AG09319 (cell line): ENCODE measurements at places on chromosomes 2 and 18.
A peak's percentile ranks its signal among the peaks of the same experiment; 100 is the strongest.

GRCh38 chr18:72704202-72704601, 160.1 kb upstream of the CBLN2 start:
- DNase-seq: no peak

DNA sequence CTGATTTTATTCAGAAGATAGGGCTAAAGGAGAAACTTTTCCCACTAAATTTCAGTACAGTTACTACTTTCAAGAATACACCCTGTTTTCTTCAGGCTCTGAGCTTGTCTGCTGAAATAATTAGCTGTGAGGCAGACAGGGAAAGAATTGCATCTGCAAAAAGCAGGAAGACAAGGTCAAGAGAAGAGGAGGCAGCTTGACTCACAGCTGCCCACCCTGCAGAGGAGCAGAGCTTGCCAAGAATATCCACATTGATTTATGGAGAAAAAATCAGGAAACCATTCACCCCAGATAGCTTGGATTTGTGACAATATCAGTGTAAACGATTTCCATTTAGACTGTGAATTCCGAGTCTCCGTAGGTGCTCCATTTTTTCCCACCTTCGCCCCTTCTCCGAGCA, 49.0 kb downstream of the ACTR2 start:
- DNase-seq: no peak

- no peak for DNase-seq
These were observed 1.9 kb downstream of the PRSS56 start for GRCh38 chr2:232521959-232522622.

- no peak for DNase-seq
These were observed 117.4 kb downstream of the LRATD1 start for GRCh38 chr2:14749884-14750283.

DNA sequence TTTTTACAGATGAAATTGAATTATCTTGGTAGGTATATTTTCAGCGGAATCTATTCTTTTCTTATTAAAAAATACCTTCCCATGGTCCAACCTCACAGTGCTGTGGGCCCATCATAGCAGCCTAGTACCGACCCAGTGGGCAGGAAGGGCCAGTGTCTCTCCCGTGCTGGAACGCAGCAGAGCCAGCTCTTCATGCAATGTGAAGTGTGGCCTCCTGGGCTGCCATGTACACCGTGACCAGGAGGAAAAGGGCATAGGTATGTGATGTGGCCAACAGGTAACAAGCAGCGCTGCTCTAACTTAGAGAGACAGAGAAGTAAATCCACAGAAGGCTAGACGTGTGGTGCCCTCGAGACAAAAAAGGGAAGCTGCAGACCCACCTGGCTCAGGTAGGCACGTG, 221.1 kb upstream of the SALL3 start:
- DNase-seq: no peak

DNA sequence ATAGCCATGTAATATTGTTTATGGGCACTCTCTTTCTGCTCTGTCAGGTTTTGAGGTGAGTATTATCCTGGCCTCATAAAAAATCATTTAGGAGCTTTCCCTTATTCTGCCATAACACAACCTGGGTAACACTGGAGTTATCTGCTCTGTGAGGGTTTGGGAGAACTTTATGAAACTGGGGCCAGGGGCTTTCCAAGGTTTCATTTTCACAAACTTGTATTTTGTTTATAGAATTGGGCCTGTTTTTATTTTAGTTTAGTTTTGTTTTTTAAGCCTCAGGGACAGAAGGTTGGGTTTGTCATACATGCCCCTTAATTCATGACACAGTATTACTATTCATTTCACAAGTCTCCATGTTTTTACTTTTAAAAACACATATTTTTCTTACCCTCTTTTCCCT, 83.5 kb downstream of the IRS1 start:
- no peak for DNase-seq

- DNase-seq: no peak
These were observed 22.1 kb downstream of the ABHD3 start for GRCh38 chr18:21682371-21683051.

DNA sequence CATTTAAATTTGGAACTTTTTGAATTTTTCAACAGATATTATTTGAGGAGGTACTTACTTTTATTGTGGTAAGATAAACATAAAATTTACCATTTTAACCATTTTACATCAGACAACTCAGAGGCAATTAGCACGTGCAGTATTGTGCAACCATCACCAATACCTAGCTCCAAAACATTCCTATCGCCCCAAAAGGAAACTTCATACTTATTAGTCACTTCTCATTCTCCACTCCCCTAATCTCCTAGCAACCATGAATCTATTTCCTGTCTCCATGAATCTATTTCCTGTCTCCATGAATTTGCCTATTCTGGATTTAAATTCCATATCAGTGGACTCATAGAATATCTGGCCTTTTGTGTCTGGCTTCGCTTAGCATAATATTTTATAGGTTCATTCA, 69.9 kb upstream of the FAM136A start:
- DNase-seq: no peak

DNA sequence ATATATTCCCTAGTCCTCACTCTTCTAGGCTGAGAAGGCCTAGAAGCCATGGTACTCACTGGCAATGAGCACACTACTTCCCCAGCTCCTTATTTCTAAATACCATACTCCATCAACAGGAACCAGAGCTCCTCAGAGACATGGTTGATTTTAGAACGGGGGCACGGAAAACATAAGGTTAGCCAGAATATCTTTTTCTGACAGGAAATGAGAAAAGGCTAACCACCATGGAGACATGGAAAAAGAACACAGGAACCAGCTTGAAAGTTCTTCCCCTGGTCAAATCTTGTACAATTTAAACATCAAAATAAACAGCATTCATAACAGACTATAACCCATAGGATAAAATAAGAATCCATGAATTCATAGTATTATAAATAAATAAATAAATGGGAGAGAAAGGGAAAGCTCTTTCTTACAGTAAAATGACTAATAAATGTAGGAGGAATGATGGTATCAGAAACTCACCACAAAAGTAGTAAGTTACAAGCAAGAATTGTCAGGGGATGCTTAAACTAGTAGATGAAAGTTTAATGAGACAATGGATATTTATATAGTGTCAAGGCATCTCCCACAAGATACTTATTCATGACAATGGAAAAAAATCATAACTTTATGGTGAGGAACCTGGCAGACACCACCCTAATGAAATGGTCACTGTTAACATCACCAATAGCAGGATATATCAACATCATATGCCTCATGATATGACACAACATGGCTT, 20.6 kb upstream of the GCC2 start:
- DNase-seq: no peak

DNA sequence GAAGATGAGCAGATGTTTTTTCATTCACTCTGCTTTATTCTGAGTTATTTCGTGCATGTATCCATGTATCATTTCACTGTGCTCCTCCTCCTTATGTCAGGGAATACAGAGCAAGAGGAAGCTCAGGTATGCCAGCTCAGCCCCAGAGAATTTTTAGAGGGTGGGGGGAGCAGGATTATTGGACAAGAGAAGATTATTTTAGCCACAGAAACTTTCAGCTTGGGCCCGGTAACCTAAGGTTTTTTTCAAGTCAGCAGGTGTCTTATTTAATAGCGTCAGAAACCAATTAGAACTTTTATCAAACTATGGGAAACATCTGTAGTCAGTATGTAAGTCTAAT, 232.9 kb upstream of the SIX3 start:
- no peak for DNase-seq

GRCh38 chr2:182858671-182859070, 7.8 kb downstream of the FRZB start:
- no peak for DNase-seq

GRCh38 chr18:11865071-11865470, 13.9 kb downstream of the CHMP1B start:
- DNase-seq: no peak

DNA sequence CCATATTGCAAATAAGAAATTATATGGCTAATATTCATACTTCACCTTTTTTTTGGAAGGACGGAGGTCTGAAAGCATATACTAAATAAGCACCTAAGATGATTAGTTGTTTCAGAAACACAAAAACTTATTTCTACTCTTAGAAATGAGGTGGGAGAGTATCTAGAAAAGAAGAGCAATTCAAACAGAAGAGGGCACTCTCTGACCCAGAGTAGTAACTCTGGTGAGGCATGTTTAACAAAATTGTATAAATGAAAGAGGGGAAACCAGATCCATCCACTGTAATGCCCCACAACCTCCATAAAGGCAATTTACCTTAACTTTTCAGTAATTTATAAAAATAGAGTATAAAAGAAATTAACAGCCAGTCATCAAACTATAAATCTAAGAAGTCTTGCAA, 669.6 kb upstream of the VRK2 start:
- DNase-seq: no peak

DNA sequence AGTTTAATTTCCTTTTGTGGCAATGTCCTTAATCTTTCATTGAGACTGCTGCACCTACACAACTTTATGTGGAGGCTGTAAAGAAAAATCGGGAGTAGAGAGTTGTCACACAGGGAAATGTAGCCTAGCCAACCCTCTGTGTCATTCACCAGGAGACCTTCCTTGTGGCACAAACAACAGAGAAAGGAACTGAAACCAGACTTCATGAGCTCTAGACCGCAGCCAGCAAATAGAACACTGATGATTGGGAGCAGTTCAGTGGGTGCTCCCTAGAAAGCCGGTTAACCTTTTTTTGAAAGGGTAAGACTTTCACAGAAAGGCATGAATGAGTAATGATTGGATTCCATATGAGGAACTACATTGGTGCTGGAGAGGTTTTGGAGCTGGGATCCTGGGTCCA, 1752.4 kb upstream of the CELF4 start:
- no peak for DNase-seq

- no peak for DNase-seq
These were observed 32.9 kb downstream of the EPAS1 start for GRCh38 chr2:46329803-46330775.

DNA sequence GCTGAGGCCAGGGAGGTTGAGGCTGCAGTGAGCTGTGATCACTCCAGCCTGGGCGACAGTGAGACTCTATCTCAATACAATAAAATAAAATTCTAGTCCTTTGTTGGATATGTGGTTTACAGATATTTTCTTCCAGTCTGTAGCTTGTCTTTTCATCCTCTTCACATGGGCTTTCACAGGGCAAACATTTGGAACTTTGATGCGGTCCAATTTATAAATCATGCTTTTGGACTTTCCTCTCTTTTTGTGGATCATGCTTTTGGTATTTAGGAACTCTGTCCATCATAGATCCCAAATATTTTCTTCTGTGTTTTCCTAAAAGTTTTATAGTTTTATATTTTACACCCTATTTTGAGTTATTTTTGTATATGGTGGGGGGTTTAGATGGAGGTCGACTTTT, 14.9 kb downstream of the RAB10 start:
- DNase-seq: no peak

GRCh38 chr2:207334624-207335371, 169.1 kb upstream of the KLF7 start:
- peak; percentile 74 for DNase-seq

DNA sequence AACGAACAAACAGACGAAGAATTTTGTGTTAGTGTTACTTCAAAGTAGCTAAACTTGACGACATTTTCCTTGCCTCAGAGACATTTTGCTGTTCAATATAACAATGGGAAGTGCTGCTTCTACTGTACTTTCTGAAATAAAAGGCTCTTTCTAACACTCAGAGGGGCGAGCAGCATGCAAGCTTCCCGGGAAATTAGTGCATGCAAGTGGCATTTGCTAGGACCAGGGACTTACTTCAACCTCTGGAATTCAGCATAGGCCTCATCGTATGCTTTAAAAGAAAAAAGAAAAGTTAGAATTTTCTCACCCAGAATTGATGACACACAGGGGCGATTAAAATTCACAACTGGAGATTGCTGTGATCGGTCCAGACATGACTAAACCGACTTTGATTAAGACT, 62.5 kb upstream of the LPIN2 start:
- no peak for DNase-seq

DNA sequence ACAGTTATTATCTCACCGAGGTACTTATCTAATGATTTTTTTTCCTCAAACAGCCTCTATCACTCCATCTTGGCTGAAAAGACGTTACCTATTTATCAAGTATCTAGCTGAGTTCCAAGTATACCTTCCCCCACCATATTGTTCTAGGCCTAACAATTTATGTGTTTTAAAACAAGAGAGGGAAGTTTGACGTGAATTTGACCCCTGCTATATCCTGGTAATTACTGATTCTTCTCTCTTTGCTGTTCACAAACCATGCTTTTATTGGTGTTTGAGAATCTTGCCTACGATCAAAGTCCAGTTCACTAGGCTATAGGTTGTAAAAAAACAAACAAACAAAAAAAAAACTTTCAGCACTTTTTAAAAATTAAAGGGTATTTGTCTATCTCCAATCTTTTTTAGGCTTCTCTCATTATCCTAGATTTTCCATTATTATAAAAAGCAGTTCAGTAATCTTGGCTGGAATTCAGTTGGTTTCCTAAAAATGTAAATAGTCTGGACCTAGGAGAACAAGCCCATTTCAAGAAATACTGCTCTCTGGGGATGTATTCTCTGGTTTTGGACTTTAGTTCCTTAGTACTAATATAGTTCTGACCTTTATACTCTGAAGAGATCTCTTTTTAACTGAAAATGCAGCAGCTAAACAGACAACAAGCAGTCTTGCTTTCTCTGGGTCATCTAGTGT, 505.4 kb downstream of the CPS1 start:
- DNase-seq: no peak

GRCh38 chr2:178068823-178069454, 3.6 kb downstream of the PDE11A start:
- DNase-seq: no peak

GRCh38 chr2:98508709-98509066, 64.0 kb downstream of the INPP4A start:
- DNase-seq: no peak

DNA sequence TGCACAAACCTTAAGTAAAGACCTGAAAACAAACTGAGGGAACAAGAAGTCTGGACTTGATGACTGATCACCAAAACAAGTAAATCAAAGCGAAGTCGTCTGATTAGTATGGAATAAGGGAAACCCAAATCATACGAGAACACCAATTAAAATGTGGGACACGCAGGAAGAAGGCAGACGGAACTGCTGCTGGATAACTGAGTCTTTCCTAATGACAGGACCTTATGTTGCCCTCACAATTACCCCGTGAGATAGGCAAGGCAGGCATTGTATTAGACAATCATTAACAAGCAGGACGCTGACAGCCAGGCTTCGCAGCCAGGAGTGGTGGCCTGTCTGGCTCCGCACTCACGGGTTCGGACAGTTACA, 614 bp upstream of the COQ10B start:
- peak; percentile 16 for DNase-seq

DNA sequence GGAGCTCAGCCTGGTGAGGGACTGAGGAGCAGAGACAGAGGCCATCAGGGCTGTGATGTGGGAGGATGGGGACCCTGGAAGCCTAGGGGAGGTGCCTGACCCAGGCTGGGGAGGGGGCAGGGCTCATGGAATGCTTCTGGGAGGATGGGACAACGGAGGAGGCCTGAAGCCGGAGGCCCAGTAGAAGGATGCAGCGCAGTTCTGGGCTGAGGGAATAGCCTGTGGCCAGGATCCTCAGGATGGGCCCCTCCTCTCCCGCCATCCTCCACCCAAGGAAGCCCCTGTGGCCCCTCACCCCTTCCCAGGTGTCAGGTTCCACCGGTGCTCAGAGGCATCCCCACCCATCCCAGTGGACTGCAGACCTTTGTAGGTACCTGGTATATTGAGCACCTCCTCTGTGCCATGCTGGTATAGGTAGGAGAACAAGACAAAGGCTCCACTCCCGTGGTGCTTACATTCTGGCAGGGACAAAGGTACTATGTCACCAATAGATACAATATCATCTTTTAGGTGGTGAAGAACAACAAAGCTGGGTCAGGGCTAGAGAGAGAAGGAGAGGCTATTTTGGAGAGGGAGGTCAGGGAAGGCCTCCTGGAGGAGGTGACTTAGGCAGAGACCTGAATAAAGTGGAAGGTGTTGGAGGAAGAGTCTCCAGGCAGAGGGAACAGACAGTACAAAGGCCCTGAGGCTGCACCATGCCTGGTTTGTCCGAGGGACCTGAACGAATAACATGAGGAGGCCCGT, 2.7 kb downstream of the ZAP70 start:
- no peak for DNase-seq
